HuH-7 (cell line): ENCODE measurements at places on chromosomes 2 and 18.

- no peak for DNase-seq
Measured at GRCh38 chr2:67899187-67899586, 163.6 kb downstream of the C1D start.

DNA sequence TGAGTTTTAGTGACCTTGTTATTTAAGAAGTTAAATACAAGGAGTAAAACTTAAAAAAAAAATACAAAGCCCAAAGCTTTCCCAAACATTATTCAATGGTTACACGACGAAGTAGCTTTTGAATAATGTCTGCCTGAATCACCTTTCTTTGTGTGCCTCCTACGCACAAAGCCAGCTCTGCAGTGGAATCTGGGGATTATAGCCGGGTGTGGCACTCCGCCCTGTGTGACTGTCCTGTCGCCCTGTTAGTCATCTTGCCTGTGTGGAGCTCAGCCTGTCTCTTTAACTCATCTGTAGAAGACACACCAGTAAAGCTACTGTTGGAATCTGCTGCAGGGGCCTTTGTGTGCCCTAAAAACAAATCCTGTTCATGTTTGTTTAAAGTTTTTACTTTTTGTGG, 79.4 kb upstream of the TCF7L1 start:
- DNase-seq: no peak

- DNase-seq: no peak
Measured at GRCh38 chr2:153408710-153409385, 69.7 kb downstream of the RPRM start.

DNA sequence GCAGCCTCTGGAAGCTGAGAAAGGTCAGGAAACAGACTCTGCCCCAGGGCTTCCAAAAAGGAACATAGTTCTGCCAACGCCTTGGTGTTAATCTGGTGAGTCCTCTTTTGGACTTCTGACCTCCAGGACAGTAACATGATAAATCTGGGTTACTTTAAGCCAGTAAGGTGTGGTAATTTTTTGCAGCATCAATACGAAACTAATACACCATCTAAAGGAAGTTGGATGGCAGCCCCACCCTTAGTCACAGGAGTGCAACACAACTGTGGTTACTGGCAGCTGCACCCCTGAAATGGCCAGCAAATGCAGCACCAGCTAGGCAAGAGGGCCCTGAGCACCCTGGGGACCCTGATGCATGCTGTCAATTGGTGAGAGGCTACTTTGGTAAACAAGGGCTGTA, 25.8 kb downstream of the CREG2 start:
- DNase-seq: no peak

- no peak for DNase-seq
Measured at GRCh38 chr2:168851674-168852320, 38.4 kb downstream of the SPC25 start.

- no peak for DNase-seq
Measured at GRCh38 chr18:55488473-55488872, 99.5 kb downstream of the TCF4 start.

GRCh38 chr2:128269063-128269989, 49.3 kb downstream of the HS6ST1 start:
- DNase-seq: no peak

- DNase-seq: no peak
Measured at GRCh38 chr2:238431-238830, 25.4 kb downstream of the SH3YL1 start.

- DNase-seq: no peak
Measured at GRCh38 chr2:156489750-156490465, 53.7 kb downstream of the GPD2 start.

DNA sequence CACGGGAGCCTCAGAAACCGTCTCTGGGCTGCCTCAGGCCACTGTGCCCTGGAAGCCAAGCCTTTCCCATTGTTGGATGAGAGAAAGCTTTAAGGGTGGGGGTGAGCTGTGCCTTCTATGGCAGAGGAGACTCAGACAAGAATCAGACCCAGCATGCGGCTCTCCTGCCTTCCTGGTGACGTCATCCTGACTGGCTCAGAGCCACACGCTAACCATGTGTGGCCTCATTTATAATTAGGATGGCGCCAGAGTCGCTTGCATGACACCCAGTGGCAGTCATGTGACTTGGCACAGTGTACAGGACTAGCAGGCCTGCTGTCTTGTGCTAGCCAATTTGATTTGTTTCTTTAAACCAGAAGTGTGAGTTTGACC, 99.1 kb downstream of the SH3BP4 start:
- no peak for DNase-seq

DNA sequence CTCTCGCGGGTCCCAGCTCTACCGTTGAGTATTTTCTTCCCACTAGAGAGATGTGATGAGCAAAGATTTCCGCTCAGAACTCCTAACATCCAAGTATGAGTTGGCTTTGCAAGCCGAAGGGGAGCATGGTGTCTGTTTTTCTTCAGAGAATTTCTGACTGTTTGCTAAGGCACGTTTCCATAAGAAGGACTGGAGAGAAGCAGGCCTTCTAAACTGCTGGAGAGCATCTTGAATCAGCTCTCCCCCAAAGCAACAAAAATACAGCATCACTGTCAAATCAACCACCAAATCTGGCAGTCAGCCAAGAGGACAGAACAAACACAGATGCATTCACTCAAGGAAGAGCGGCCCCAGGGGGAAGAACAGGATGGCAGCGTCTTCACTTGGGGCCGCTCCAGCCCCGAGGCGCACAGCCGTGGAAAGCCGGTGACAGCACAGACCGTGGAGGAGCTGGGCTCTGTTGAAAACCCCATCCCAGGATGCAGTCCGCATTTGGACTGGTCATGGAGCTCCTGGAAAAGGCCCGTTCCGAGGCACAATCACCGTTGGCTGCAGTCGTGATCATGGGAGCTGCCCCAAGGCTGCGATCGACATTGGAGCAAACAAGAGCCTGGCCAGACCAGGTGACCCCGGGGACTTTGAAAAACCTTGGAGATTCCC, 101.4 kb downstream of the NFATC1 start:
- DNase-seq: no peak

- no peak for DNase-seq
Measured at GRCh38 chr2:97688062-97688827, 18.7 kb downstream of the C2orf92 start.

DNA sequence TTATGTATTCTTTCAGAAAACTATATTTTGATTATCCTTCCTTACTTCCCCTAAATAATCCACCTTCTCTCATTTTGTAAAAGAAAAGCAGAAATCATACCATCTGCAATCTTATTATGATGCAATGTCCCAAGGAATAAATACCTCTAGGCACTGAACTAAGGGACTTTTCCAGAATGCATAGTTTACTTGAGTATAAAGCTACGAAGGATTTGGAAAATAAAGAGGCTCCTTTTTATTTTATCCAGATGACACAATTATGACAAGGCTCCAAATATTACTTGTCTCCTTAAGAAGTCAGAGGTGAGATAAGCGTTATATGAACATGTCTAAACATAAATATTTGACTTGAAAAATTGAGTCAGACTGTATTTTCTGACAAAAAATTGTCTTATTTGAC, 72.1 kb downstream of the COL3A1 start:
- no peak for DNase-seq

- no peak for DNase-seq
Measured at GRCh38 chr2:86370579-86370978, 33.2 kb upstream of the REEP1 start.

- no peak for DNase-seq
Measured at GRCh38 chr18:23183411-23184150, 48.3 kb downstream of the CABLES1 start.

GRCh38 chr18:26978812-26979341, 113.4 kb upstream of the AQP4 start:
- no peak for DNase-seq

GRCh38 chr18:44693030-44693784, 12.5 kb downstream of the SETBP1 start:
- no peak for DNase-seq

- DNase-seq: no peak
Measured at GRCh38 chr2:68936889-68937288, 15.8 kb downstream of the GKN2 start.

- DNase-seq: no peak
Measured at GRCh38 chr18:13577091-13577697, 149.2 kb downstream of the FAM210A start.

- DNase-seq: no peak
Measured at GRCh38 chr2:28358668-28359201, 33.9 kb upstream of the FOSL2 start.

DNA sequence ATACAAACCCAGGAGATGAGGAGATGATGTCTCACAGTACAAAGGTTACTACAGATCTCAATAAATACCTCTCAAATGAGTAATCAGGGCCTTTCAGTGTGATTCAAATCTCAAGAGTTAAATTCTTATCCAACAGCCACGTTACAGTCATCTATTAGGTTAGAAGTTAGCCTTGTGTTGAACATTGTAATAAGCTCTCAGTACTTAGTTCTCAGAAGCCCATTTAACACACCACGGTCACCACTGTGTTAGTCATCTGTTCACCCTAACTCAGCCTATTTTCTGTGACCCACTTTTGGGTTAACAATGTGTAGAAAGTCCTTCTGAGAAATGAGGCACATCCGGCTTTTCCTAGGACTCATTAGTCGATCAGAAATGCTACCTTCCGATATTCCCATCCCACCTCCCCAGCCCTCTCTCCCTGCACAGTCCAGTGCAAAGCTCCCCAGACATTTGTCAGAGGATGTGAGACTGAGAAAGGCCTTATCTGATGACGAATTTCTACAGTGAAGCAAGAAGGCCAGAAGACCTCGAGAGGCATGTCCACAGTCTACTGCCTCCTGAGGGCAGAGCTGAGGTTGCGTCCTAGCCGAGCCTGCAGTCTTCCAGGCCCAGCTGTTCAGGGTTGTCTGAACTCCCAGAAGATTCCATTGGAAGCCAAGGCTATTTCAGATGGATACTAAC, 92.6 kb downstream of the ACTR2 start:
- DNase-seq: peak; percentile 56

GRCh38 chr18:40006634-40007033, 1948.4 kb upstream of the PIK3C3 start:
- no peak for DNase-seq

DNA sequence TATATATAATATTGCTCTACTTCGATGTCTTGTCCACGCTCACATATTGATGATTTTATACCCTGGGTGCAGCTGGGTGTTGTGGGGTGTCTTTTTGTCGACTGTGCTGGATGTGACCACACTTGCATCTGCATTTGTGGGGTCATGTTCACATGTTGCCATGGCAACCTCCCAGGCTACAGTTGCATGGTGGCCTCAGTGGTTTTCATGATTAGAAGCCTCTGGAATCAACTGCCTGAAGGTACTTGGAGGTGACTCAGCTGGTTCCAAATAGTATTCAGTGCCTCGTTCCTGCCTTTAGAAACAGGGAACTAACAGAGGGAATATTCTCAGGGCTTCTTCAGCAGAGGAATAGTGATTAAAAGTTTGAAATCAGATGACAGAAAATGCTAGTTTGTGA, 166.3 kb upstream of the NYAP2 start:
- no peak for DNase-seq

DNA sequence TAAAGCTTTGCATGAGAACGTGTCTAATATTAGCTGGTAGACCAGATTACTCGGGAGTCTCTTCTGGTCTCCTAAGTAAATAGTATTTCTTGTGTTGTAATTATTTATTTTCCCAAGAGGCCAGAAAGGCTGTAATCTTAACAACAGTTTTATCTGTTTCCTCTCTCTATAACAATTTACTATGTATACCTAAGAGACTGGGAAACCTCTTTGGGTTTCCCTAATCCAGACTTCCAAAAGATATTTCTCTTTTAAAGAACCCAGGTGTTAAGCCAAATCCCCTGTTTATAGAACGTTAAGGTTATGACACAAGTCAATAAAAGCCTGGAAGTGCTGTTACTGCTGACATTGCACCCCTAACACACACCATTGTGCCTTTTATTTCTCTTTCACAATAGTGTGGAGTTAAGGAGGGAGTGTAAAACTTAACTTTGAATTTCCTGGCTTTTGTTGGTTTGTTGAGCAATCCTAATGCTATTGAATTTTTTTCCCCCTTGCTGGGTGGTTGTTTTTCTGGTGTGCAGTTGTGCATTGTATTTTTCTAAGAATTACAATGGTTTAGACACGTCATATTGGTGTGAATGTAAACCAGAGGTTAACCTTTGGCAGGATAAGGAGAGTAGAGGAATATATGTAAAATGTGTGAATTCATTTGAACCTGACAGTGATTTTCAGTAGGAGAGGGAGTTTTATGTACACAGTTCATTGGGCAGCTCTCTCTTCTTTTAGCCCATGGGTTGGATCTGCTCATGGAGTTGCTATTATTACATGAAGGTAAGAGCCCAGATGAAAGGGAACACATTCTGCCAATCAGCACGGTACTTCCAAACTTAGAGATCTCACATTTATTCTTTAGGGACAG, 192.8 kb downstream of the MTX2 start:
- DNase-seq: peak; percentile 53

GRCh38 chr2:72214429-72215143, 66.9 kb upstream of the CYP26B1 start:
- DNase-seq: no peak

DNA sequence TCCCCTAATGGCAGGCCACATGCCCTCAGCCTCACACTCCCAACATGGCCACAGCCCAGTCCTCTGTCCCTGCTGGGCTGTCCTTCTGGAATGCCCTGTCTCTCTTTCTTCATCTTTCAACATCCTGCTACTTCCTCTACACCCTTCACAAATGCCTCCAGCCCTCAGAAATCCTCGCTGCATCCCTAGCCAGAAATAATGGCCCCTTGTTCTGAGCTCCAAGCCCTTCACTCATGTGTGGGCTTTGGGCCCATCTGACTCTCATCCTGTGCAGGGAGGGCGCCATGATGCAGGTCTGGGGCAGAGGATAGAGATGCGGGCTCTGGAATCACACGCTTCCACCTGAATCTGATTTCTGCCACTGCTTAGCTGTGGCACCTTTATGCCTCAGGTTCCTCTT, 181.9 kb downstream of the TNS1 start:
- DNase-seq: no peak

DNA sequence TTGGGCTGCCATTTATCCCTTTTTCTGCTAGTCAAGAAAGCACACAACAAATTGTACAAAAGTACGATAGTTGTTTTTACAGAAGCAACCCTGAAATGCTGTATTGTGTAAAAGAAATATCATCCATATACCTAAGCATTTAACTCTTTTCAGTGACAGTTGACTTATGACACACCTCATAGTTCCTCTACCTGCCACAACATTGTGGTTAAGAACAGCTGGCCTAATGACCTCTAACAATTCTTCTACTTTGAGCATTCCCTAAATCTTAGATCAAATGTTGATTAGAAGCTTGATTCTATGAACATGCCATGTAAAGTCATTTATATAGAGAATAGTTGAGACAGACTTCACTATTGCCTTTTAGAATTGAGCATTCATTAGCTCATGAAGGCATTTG, 165.9 kb upstream of the SETBP1 start:
- no peak for DNase-seq

DNA sequence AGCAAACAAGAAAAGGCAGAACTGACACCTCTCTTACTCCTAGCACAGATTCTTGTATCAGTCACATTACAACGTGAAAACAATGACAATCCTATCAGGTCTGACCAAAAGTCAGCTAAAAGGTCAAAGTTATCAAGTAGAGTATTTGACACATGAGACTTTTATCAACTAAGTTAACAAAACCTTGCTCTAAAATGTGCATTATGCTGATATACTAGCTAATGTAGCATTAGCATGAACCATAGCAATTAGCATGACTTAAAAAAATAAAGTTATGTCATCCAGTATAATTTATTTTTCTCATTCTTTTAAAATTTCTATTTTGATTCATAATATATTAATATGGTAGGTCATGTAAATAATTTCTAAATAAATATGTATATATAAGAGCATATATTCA, 41.4 kb upstream of the TTC32 start:
- peak; percentile 3 for DNase-seq
